ENCODE measurements at places on chromosomes 6 and 20.
A peak's percentile ranks its signal among the peaks of the same experiment; 100 is the strongest.

GRCh38 chr20:45813006-45813340 lies 529 bp downstream of the UBE2C start:
- no peak for DNase-seq

GRCh38 chr6:132952986-132953385 lies 138.6 kb downstream of the RPS12 start:
- no peak for DNase-seq

- DNase-seq: no peak
Measured at GRCh38 chr6:22804620-22805261, 235.4 kb downstream of the HDGFL1 start.

GRCh38 chr20:8395956-8396355 lies 263.9 kb downstream of the PLCB1 start:
- no peak for DNase-seq

GRCh38 chr6:157982102-157982562 lies 469 bp downstream of the SYNJ2 start:
- peak; percentile 41 for DNase-seq

DNA sequence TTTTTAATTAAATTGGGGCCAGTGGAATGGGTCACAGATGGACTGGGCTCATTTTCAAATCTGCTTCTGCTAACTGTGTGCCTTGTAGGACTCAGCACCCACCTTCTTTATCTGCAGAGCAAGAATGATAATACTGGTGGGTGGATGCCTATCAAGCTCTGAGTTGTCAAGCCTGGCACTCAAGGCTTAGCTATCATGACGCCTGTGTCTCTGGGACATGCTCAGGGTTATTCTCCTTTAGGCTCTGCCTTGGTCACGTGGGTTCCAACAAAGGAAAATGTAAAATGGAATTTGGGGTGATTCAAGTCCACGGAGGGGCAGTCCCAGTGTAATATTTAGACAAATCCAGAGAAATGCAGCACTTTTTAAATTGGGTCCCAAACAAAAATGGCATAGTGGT lies 202.3 kb downstream of the TSHZ2 start:
- DNase-seq: no peak

GRCh38 chr20:23587631-23588030 lies 18.1 kb downstream of the CST9 start:
- no peak for DNase-seq

DNA sequence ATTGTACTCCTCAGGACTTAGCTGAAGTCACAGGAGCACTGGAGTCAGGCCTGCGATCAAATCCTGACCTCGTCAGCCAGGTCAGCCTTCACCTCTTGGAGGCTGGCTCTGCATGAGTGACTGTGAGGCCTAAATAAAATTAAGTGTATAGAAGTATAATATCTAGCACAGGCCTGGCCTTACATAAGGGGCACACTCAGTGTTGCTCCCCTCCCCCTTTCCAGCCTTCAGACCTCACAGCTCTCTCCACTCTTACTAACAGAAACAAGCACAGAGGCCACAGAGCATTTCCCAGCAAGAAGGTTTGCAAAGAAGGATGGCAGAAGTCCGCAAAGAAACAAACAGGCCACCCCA lies 84.8 kb downstream of the TRERF1 start:
- DNase-seq: no peak

GRCh38 chr6:67190733-67191132 lies 1444.3 kb upstream of the ADGRB3 start:
- DNase-seq: no peak

DNA sequence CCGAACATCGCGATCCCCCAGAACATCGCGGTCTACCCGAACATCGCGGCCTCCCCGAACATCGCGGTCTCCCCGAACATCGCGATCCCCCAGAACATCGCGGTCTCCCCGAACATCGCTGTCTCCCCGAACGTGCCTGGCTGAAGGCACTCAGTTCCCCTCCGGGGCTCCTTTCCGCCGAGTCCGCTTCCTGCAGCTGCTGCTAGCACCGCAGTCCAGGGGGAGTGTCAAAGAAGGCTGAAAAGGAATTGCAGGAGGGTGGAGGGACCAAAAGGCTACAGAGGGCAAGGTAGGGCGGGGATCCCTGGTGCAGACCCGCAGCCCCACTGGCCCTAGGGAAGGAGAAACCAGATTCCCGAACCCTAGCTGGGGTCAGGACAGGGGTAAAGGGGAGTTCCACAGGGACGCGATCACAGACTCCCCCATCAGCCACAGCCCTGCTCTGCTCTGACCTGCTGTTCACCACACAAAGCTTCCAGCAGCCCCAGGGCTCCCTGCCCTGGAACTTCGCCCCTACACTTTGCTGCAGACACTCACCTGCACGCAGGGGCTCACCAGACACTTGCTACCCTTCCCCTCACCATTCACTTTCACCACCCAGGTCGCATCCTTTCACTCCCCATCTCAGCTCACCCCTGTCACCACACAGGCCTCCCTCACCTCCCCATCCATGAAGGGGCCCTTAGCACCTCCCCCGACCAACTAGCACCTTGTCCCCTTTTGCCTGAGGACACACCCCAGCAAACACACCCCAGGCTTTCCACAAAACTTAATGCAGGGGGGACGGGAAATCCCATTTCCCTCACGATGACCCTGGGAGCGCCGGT lies 1.7 kb downstream of the ULBP1 start:
- DNase-seq: no peak

DNA sequence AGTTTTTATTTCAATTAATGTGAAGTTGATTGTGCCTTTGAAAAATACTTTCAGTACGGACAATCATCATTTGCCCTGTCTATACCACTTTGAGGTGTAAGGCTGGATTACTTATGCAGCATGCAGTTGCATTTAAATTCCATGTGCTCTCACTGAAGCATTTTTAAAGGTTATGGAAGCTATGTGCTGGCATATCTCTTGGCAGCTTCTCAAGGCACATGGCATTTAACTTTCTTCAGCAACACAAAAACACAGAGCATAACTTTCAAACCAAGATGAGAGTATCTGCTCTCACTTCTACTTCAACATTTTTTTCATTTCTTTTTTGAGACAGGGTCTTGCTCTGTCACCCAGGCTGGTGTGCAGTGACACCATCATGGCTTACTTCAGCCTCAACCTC lies 360.6 kb upstream of the RUNX2 start:
- no peak for DNase-seq

DNA sequence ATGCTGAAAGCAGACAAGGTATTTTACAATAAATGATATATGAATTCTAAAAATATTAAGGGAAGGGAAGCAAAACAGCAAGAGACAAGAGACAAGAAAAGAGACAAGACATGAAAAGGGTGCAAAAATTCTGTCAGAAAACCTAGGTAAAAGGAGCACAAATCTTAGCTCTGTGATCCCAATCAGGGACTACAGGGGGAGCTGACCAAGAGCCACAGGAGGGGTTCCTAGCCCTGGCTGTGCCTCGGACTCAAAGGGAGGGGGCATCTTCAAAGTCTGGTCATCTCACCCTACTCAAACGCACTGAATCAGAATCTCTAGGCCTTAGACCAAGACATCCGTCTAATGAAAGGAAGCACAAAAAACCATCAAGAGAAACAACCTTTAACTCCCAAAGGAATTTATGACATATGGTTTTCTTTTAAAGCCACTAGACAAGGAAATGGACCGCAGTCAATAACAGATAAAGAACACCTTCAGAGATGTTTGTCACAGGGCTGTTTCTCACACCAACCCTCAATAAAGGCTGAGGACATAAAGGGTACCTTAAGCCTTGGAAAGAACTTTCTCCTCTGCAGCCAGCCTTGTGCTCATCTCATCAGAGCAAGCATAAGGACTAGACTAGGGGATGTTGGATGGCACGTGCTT lies 130.4 kb upstream of the CDYL start:
- no peak for DNase-seq

DNA sequence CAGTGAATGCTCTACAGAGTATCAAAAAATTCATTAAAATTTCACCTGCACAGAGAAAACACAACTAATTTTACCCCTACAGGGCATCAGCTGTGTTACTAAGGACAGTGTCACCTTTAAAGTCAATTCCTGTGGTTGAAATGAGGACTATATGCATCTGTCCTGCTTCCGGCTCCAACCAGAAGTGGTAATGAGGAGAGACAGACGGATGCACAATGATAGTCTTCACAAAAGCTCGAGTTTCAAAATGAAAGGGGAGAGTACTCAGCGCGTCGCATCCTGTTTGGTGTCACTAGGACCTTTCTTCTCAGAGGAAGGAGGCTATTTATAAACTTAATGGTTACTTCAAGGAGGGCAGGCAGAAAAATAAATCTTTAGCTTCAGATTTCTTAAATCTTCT lies 86.5 kb downstream of the LYRM4 start:
- DNase-seq: no peak

DNA sequence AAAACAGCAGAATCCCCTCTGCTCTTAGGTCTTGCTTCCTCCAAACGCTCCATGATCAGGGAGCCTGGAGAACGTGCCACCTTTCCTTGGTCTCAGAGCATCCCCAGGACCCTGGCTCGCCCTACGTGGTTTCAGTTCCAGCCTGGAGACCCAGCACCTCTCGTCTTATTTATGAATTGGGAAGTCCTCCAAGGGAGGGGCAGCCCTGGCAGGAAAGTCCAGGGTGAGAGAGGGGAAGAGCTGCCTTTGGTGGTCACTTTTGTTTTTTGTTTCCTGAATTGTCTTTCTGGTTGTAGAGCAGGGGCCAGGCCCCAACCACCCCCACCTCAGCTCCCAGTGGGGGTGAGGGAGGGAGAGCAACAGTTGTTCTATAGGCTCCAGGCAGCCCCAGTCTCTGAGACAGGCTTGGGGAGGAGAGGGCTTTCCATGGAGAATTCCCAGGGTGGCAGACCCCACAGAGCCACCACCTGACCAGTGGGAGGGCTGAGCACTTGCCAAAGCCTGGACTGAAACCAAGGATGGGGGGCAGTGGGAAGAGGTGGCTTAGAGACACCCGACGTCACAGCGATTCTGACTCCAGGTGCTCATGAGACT lies 88.8 kb downstream of the PRND start:
- no peak for DNase-seq

- DNase-seq: peak; percentile 69
Measured at GRCh38 chr6:346386-347030, 45.0 kb upstream of the IRF4 start.

DNA sequence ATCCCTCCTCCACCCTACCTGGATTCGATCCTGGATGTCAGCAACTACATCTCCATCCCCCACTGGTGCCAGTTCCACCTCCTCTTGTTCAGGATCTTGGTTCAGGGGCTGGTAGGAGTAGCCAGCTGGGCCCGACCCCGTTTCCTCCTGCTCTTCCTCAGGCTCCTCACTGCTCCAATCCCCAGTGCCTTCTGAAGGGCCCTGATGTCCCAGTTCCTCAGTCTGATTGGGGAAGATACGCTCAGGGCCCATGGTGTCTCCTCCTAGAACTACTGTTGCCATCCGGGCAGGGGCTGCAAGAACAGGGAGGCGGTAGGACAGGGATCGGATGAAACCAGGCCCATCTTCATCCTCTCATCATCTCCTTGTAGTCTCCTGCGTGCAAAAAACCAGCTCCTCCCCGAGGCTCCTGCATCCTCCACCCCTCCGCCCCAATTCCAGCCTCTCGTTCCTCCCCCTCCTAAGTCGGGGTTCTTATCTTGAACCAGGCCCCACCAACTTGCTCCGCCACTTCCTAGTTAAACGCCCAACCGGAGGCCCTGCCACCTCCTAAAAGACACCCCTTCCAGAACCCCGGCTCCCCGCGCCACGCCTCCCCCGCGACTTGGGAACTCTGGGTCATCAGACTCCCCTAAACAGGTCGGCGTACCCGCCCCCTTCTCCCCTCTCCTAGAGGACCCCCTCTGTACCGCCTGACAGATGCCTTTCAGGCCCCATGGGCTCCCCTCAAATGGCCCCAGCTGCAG lies 476 bp downstream of the MEA1 start:
- no peak for DNase-seq

DNA sequence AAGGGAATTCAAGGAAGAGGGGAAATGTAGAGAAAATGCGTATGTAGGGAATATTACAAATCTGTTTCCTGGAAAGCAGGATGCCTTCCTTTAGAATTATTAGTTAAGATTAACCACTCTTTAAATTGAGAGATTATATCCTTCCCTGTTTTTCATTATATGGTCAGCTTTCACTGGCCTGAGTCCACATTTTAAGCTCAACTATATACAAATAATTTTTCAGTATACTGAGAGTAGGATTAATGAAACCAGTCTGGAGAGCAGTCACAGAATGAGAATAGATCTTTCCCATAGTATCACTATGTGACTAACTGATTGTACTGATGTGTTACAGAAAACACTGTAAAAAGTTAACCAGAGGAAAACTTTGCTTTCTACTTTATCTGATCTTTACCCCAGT lies 306.3 kb downstream of the LAMA2 start:
- DNase-seq: no peak

DNA sequence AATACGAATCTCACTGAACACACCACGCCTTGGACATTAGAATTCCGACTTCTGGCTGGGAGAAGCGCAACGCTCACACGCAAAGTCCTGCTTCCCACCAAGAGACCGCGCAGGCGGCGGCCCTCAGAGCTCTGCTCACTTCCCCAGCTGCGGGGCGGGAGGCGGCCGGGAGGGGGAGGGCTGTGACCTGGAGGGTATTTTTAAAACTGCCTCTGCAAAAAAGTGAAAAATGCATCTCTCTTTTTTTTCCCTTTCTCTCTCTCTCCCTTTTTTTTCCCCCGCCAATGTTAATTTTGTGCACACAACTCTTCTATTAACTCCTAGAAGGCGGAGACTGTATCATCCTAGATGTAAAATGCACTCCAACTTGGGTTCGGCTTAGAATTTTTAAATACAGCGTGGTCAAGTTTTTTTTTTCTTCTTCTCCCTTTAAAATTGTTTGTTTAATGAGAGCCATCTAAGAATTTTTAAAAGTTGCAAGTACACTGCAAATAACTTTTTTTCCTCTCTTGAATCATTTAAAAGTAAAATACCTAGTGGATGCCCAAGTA lies 66.4 kb downstream of the STX11 start:
- DNase-seq: peak; percentile 86

GRCh38 chr6:63174173-63174572 lies 37.1 kb upstream of the FKBP1C start:
- no peak for DNase-seq

- DNase-seq: no peak
Measured at GRCh38 chr20:36820928-36821327, 47.4 kb upstream of the DSN1 start.

DNA sequence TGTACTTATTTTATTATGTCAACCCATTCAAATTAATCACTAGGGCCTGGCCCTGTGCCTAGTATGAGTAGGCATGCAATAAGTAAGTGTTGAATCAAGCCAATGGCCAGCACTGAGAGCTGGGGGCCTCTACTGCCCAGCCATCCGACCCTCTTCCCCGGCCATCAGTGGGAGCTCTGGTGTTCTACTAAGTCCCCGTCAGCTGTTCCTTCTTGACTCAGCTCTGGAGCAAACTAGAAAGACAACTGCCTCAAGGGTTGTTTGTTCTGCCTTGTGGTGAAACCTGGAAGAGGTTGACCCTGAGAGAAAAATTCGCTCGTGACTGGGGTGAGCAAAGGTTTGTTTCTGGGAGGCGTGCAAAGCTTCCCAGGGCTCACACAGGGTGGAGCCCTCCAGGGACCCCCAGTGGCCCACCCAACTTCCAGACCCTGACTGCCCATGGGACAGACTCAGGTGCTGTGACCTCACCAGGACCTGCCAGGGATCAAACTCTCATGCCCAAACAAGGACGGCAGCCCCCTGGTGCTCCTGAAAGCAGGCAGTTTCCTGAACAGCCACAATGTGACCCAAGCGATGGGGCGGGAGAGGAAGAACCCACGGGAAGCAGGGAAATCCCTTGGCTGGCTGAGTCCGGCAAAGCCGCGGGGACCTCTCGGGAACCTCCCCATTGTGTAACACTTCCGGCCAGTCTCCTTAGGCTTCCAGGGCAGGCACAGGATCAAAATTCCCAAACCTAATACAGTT lies 50.4 kb downstream of the BANF2 start:
- DNase-seq: peak; percentile 23
